Left lung (tissue), 14 donors: ENCODE measurements at places on chromosomes 4 and X.

- DNase-seq, result no peak
- H3K36me3 ChIP-seq, result no peaks in the 10 kb centered on the region
These were observed 59.0 kb upstream of the ADGRA3 start for GRCh38 chr4:22574880-22575279.

- H3K36me3 ChIP-seq, result no peaks in the 10 kb centered on the region
- H3K27ac ChIP-seq, result no peak overlapping the region
- peak; percentile 15 for DNase-seq
- H3K4me1 ChIP-seq, result peaks cover 12% of the 10 kb centered on the region
These were observed 906 bp downstream of the DKK2 start for GRCh38 chr4:107034996-107035818.

DNA sequence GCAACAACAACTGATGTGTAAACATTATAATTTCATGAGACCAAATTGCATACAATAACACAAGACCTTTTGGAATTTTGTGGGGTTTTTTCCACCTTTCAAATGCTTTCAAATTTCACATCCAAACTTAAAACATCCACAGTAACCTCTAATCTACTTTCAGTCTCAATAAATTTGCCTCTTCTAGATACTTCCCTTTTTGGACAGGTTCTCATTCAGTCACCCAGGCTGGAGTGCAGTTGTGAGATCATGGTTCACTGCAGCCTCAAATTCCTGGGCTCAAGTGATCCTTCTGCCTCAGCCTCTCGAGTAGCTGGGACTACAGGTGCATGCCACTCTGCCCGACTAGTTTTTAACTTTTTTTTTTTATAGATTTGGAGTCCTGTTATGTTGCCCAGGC, 556.6 kb downstream of the NLGN4X start:
- H3K36me3 ChIP-seq, result no peaks in the 10 kb centered on the region
- DNase-seq, result no peak
- H3K27me3 ChIP-seq, result no peaks in the 10 kb centered on the region
- H3K27ac ChIP-seq, result no peak overlapping the region
- no peaks in the 10 kb centered on the region for H3K4me1 ChIP-seq

- no peak overlapping the region for H3K4me3 ChIP-seq
- no peaks in the 10 kb centered on the region for H3K27me3 ChIP-seq
- DNase-seq, result no peak
- H3K27ac ChIP-seq, result no peak overlapping the region
- no peaks in the 10 kb centered on the region for H3K4me1 ChIP-seq
These were observed 13.6 kb downstream of the DHX15 start for GRCh38 chr4:24570574-24571236.

DNA sequence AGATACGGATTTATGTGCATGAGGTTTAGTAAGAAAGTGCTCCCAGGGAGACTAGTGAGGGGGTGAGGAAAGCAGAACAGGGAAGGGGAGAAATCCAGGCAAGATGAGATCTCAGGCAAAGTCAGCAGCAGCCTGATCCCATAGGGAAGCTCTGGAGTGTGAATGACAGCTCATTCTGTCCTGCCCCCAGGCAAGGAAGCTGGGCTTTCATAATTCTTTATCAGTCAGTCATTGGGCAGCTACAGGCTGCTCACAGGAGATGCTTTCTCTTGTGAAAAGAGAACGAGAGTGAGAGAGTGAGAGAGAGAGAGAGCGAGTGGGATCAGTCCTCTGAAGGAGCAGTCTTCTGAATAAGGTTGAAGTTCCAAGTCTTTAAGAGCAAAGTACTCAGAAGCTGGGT, 48.1 kb downstream of the SRPX start:
- DNase-seq, result no peak
- no peaks in the 10 kb centered on the region for H3K36me3 ChIP-seq
- no peak overlapping the region for H3K27ac ChIP-seq
- no peak overlapping the region for H3K4me3 ChIP-seq
- no peaks in the 10 kb centered on the region for H3K27me3 ChIP-seq

DNA sequence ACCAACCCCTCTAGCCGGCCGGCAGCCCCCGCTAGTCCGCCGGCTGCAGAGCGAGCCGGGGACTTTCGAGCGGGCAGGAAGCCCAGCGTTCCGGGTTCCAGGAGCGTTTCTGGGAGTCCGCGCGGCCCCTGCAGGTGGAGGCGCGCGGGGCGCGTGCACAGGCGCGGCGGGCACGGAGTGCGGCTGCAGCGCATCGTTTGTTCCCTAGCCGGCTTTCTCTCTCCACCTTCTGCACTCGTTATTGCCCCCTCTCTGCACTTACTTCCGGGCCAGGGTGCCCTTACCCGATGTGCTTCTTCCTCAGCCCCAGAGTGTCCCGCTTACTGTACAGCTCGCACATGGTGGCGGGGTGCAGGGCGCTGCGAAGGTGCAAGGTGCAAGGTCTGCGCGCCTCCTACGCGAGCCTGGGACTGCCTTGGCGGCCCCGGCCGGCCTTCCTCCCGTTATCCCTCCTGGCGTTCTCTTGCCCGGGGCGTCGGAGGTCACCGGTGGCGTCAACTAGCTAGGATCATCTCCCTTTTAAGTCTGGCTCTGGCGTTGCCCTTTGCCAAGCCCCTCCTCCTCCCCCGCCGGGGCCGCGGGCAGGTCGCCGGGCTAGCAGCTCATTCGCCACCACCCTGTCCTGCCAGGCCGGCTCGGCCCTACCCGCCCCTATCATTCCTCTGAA, at the start of gene ETNPPL:
ETNPPL (minus strand) TSS at position 495 of the 667 bp plus-strand sequence; CDS start at position 340, 155 bp downstream.
- H3K36me3 ChIP-seq, result no peaks in the 10 kb centered on the region
- peaks cover 10% of the 10 kb centered on the region for H3K4me1 ChIP-seq
- H3K27me3 ChIP-seq, result peaks cover 23% of the 10 kb centered on the region
- H3K4me3 ChIP-seq, result peak within 1 kb of the TSS; percentile 34

- no peaks in the 10 kb centered on the region for H3K27me3 ChIP-seq
- H3K36me3 ChIP-seq, result no peaks in the 10 kb centered on the region
- no peak overlapping the region for H3K4me3 ChIP-seq
- no peak for DNase-seq
These were observed 640.6 kb downstream of the PCDH7 start for GRCh38 chr4:31360786-31361185.

- no peaks in the 10 kb centered on the region for H3K4me1 ChIP-seq
- no peak overlapping the region for H3K4me3 ChIP-seq
- no peak for DNase-seq
These were observed 25.7 kb downstream of the ZFX start for GRCh38 chrX:24175276-24175675.
